Stimulated activated naive B cell treated with anti-CD40 and anti-IgM and Interleukin-4, amounts not matched to agents 10 μg/mL and 1 μg/mL and 100 μg/mL, for 72 hours (primary cell): ENCODE measurements at places on chromosomes 6 and 20.

GRCh38 chr6:152290693-152291092 is 346.5 kb downstream of the SYNE1 start:
- H3K27ac ChIP-seq, result no peak overlapping the region
- no peaks in the 10 kb centered on the region for H3K4me1 ChIP-seq
- DNase-seq, result no peak

GRCh38 chr6:46795816-46796215 is 2.6 kb downstream of the MEP1A start:
- no peaks in the 10 kb centered on the region for H3K4me1 ChIP-seq
- no peak overlapping the region for H3K4me3 ChIP-seq
- H3K27me3 ChIP-seq, result peaks cover 11% of the 10 kb centered on the region
- no peak for DNase-seq

DNA sequence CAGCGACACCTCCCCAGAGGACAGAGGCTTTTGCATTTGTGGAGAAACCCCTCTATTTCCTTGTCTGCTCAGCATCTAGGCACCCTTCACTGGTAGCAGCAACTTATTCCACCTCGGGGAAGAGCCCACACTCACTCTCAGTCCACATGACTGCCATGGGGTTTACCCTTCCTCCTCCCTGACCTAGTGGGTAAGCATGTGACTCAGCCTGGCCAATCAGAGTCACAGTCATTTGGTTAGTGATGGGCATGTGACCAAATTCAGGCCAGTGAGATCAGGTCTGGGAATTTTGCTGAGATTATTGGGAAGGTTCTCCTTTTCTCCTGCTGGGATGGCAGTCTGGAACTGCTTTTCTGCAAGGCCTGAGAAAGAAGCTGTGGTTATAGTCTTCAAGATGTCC is 145.7 kb upstream of the PHACTR3 start:
- no peaks in the 10 kb centered on the region for H3K4me1 ChIP-seq
- H3K4me3 ChIP-seq, result no peak overlapping the region
- peaks cover 30% of the 10 kb centered on the region for H3K27me3 ChIP-seq
- no peak for DNase-seq
- no peak overlapping the region for H3K27ac ChIP-seq
- H3K36me3 ChIP-seq, result no peaks in the 10 kb centered on the region

DNA sequence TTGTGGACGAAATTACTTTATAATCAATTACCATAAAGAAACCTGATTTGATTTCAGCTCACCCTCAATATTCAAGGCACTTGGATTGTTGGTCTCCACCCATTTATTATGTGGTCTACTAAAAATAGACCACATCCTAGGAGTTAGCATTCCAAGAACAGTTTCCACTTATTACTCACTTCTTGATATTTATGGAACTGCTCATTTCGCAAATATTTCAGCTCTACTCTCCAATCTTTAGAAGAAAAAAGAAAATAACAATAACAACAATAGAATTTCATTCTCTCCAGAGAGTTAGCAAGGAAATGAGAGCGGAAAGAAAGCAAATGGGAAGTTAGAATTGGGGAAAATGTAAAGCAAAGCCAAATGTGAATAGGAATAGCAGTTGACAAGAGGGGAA is 26.2 kb upstream of the HDAC2 start:
- peaks cover 2% of the 10 kb centered on the region for H3K36me3 ChIP-seq
- no peaks in the 10 kb centered on the region for H3K27me3 ChIP-seq
- DNase-seq, result no peak
- H3K4me3 ChIP-seq, result no peak overlapping the region

DNA sequence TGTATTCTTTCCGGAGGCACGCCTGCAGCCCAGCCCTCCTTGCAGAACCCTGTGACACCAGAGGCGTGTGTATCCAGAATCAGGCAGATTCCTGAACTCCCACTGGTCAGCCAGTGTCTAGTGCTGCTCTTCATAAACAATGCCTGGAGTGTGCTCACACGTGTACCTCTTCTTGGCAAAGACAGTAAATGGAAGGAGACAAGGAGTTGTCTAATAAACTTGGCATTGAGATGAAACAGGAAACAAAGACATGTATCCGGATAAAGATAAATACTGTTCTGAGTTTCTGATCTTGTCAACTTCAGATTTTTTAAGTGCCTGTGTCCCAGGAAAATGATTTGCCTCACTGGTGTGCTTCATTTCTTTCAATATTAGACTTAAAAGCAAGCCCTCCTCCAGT is 1.7 kb downstream of the RPS6KA2 start:
- no peak overlapping the region for H3K4me3 ChIP-seq
- no peak for DNase-seq
- peaks cover 18% of the 10 kb centered on the region for H3K4me1 ChIP-seq
- H3K36me3 ChIP-seq, result peaks cover 4% of the 10 kb centered on the region

DNA sequence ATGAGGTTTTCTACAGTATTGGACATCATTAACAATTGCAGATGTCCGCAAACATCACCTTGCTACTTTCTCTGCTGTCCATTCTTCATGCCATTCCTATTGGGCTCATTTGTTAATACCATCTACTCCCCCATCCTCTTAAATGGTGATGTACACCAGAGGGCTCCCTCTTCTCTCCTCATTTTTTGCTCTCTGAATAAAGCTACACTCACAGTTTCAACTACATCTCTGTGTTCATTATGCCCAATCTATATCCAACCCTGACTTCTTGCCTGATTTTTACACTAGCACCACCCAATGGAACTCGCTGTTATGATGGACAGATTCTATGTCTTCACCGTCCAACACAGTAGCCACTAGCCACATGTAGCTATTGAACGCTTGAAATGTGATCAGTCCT is 288.1 kb upstream of the ID4 start:
- no peak overlapping the region for H3K27ac ChIP-seq
- no peaks in the 10 kb centered on the region for H3K27me3 ChIP-seq
- no peak overlapping the region for H3K4me3 ChIP-seq
- DNase-seq, result no peak

DNA sequence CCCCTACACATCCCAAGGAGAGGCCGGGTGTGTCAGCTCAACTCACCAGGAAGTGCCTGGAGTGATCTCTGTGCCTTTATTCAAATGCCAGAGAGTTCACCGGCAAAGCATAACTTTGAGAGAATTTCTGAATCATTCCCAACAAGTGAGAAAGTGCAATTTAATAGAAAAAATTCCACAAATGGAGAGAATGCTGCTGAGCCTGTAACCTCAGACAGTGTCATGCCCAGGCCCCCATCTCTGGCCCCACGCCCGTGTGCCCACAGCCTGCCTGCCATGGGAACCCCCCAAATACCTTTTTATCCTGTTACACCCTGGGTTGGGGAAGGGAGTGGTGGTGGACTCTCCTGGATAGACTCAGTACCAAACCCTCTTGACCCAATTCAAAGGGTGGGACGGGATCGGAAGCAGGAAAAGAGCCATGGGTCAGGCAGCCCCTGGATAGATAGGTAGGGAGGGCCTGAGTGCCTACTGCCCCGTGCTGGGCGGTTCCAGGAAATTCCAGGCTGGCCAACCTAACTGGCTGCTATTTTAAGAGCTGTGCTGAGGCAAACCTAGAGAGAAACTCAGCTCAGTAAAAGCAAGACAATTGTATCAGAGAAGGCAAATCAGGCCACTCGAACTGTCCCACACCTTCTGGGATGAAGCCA is 179.0 kb upstream of the FOXA2 start:
- no peaks in the 10 kb centered on the region for H3K36me3 ChIP-seq
- H3K4me1 ChIP-seq, result peaks cover 7% of the 10 kb centered on the region
- no peak overlapping the region for H3K27ac ChIP-seq
- peaks cover 9% of the 10 kb centered on the region for H3K27me3 ChIP-seq
- no peak for DNase-seq
- no peak overlapping the region for H3K4me3 ChIP-seq

DNA sequence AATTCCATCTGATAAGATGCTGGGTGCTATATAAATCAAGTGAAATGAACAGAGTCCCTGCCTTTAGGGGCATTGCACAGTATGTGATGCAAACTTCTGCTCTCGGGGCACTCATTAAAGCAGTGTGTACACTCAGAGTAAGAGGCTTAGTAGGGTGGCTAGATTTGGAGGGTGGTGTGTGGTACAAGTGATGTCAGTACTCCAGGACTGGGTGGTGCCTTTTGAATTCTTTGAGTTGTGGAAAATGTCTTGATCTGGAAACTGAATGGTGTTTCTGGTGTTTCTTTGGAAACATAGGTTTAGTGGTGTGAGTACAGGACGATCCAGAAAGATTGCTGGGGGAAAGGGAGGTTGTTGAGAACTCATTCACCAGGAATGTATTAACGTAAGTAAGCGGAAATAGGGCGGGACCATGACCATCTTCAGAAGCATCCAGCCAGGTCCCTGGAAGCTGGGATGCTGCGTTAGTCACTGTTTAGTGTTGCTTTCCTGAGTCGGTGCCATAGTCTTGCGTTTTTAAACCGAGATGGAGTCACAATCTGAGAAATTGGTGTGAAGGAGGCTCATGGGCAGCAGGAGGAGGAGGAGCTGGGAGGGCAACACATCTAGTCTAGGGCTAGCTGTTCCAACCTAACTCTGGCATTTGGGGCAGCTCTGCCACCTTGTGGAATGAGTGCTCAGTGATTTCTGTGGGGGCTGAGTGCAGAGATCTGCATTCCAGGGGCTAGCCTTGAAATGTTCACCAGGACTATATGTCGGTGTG is 70.3 kb downstream of the SCAND1 start:
- peaks cover 15% of the 10 kb centered on the region for H3K4me1 ChIP-seq
- peaks cover 7% of the 10 kb centered on the region for H3K36me3 ChIP-seq
- no peak overlapping the region for H3K4me3 ChIP-seq
- DNase-seq, result peak; percentile 27
- H3K27me3 ChIP-seq, result no peaks in the 10 kb centered on the region

DNA sequence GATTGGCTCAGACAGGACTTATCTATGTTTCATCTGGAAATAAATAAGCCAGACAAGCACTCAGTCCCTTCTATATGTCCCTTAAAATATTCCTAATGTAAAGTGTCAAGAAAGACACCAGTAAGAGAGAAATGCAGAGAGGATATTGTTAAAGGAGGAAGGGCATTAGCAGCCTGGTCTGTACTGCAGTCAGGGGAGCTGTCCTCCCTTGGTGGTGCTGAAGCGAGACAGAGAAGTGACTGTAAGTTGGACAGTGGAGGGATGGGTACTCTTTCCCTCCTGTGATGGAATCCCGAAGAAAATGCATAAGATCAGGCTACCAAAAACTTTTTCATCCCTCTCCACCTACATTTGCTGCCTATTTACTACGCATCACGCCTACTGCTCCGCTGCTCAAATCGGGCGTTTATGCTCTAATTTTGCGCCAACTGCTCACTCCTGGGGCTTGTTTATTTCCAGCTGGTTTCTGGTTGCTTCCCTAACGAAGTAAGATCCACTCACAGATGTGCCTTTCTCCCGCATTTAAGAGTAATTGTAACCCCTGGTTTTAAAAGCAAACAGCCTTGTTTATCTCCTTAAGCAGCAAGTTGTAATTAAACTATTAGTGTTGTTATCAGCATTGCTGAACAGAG is 35.2 kb downstream of the PHACTR1 start:
- no peak overlapping the region for H3K27ac ChIP-seq
- H3K4me1 ChIP-seq, result no peaks in the 10 kb centered on the region
- H3K27me3 ChIP-seq, result peaks cover 33% of the 10 kb centered on the region
- H3K4me3 ChIP-seq, result no peak overlapping the region

DNA sequence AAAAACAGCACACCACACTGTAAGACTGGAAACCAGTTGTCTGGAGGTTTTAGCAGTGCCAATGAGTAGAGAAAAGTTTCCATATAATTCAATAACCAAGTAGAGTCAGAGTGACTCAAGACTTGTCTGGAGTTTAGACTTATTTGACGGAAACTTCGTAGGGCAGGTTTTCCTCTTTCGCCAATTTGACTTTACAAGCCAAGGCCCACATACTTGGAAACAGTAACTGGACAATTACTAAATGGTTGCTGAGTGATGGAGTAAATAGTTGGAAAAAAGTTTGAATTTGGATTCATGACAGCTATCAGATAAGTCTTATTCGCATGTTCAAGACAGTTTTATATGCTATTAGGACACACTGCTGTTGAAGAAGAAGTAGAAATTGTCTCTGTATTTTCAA is 48.1 kb upstream of the CTAGE9 start:
- no peaks in the 10 kb centered on the region for H3K36me3 ChIP-seq
- DNase-seq, result no peak
- no peak overlapping the region for H3K27ac ChIP-seq
- H3K4me3 ChIP-seq, result no peak overlapping the region
- H3K27me3 ChIP-seq, result peaks cover 42% of the 10 kb centered on the region

GRCh38 chr20:64079273-64080012 is at the start of gene RGS19:
RGS19 (minus strand) TSS chr20:64079518; CDS start chr20:64076886, 2,632 bp downstream.
- peaks cover 87% of the 10 kb centered on the region for H3K4me1 ChIP-seq
- DNase-seq, result peak; percentile 83

- H3K36me3 ChIP-seq, result no peaks in the 10 kb centered on the region
- H3K27ac ChIP-seq, result no peak overlapping the region
- no peak overlapping the region for H3K4me3 ChIP-seq
- no peaks in the 10 kb centered on the region for H3K4me1 ChIP-seq
- no peak for DNase-seq
Measured at GRCh38 chr6:126446248-126446647, 106.3 kb downstream of the CENPW start.

GRCh38 chr6:8063761-8064637 is at the start of gene BLOC1S5:
BLOC1S5 (minus strand) TSS chr6:8064389; CDS start chr6:8064376, 13 bp downstream.
- peaks cover 15% of the 10 kb centered on the region for H3K4me1 ChIP-seq
- H3K4me3 ChIP-seq, result peak within 1 kb of the TSS; percentile 97
- H3K27me3 ChIP-seq, result no peaks in the 10 kb centered on the region
- H3K27ac ChIP-seq, result peak within 1 kb of the TSS; percentile 98
- peaks cover 9% of the 10 kb centered on the region for H3K36me3 ChIP-seq

DNA sequence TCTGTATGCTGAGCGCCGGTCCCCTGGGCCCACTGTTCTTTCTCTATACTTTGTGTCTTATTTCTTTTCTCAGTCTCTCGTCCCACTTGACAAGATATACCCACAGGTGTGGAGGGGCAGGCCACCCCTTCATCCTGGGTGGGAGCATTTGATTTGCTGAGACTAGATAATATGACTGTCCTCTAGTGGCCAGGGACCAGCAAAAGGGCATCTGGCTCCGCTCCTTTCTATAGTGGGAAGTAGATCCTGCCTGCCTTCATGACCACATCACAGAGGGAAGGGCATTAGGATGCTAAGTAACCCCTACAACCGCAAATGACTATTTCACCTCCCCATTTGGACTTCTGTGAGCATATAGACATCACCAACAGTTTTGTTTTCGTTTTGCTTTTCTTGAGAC is 64.5 kb downstream of the TRMT6 start:
- peaks cover 4% of the 10 kb centered on the region for H3K4me1 ChIP-seq
- peaks cover 12% of the 10 kb centered on the region for H3K27me3 ChIP-seq

GRCh38 chr6:111478064-111478476 is 4.9 kb downstream of the REV3L start:
- no peak overlapping the region for H3K27ac ChIP-seq
- no peaks in the 10 kb centered on the region for H3K27me3 ChIP-seq
- peaks cover 4% of the 10 kb centered on the region for H3K36me3 ChIP-seq
- peaks cover 25% of the 10 kb centered on the region for H3K4me1 ChIP-seq

DNA sequence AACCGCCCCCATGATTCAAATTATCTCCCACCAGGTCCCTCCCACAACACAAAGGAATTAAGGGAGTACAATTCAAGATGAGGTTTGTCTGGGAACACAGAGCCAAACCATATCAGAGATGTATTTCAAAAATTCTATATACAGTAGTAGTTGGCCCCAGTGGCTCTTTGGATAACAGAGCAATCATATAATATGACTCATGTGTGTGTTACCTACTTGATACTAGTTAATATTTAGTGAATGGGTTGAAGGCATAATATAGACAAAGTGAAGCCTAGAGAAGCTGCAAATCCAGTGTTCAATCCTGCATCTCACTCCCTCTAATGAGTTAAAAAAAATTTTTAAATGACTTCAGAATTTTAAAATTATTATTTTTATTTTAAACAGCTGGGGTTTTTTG is 43.2 kb downstream of the KAT14 start:
- no peaks in the 10 kb centered on the region for H3K4me1 ChIP-seq
- no peak overlapping the region for H3K4me3 ChIP-seq
- H3K36me3 ChIP-seq, result peaks cover 71% of the 10 kb centered on the region
- no peaks in the 10 kb centered on the region for H3K27me3 ChIP-seq
- H3K27ac ChIP-seq, result no peak overlapping the region
